ENCODE measurements at places on chromosomes 5 and 9. TPM values are rescaled to one million over a fixed set of nuclear protein-coding genes. Genes with fewer than 3 reads are reported as not detected.

LHX3 gene
- under 0.01 TPM for total RNA-seq

DNA sequence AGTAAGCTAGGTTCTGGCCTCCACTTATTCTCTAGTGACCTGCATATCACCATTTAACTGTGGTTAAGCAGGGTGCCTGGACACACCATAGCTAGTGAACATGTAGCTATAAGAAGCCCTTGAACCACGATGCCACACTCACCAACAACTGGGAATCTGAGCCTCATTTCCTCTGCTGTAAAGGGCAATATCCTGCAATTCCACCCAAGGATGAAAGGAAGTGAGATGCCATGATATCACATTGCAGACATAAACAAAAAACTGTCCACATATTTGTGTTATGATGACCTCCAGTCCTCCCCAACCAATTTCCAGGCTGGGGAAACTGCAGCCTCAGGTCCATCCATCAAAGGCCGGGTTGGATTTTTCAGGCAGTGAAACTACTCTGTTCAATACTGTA, 10.4 kb downstream of the TNIP1 start:
- no peak overlapping the region for H3K27ac ChIP-seq
- H3K27me3 ChIP-seq, result no peaks in the 10 kb centered on the region
- DNase-seq, result no peak
- H3K36me3 ChIP-seq, result no peaks in the 10 kb centered on the region

STPG3 gene
- 0.36 TPM for total RNA-seq

DNA sequence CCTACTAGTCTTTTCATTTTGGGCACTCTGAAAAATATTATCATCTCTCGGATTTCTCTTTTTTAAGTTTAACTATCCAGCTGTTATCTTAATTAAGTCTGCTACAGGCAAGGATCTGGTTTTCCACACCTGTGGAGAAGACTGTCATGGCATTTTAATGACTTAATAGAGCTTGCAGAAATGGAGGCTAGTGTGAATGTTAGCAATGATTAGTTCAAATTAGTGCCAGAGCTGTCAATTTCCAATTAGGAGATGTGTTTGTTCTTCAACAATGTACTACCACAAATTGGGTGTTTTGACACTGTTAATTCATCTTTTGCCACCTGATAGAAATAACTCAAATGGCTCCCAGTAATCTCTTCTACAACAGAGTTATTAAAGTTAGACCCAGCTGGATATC, 2023.0 kb upstream of the CDH9 start:
- DNase-seq, result no peak
- no peaks in the 10 kb centered on the region for H3K36me3 ChIP-seq
- no peak overlapping the region for H3K27ac ChIP-seq
- H3K4me3 ChIP-seq, result no peak overlapping the region
- no peaks in the 10 kb centered on the region for H3K27me3 ChIP-seq

DNA sequence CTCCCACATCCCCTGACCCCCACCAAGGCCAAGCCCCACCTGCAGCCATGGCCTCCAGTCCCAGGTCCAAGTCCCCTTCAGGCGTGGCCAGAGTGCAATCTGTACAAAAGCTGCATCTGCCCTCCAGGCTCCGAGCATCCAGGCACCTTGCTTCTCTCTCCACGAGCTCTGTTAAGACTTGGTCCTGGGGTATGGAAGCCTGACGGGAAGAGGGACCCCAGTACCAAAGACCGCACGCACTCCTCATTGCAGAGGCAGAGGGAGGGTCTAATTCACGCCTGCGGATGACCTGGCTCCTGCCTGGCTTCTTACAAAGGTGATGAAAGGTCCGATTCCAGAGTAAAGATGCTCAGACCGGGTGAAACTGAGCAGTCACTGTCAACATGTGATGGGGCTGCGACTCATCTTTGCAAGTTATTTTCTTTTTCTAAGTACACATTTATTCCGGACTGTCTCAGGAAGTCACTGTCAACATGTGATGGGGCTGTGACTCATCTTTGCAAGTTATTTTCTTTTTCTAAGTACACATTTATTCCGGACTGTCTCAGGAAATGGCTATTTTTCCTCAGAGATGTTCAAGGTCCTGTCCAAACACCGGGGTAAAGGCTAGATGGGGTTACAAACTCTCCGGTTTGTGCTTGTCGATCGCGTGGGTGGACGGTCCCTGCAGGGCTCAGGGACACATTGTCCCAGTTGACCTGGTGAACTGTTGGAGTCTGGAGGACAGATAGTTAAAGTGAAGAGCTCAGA, 252.0 kb upstream of the IRX4 start:
- DNase-seq, result peak; percentile 80
- H3K4me3 ChIP-seq, result no peak overlapping the region

- DNase-seq, result no peak
- no peak overlapping the region for H3K4me3 ChIP-seq
- no peaks in the 10 kb centered on the region for H3K4me1 ChIP-seq
- no peaks in the 10 kb centered on the region for H3K36me3 ChIP-seq
- H3K27me3 ChIP-seq, result peaks cover 26% of the 10 kb centered on the region
- H3K27ac ChIP-seq, result no peak overlapping the region
Measured at GRCh38 chr9:126297661-126298060, 29.0 kb upstream of the MVB12B start.

DNA sequence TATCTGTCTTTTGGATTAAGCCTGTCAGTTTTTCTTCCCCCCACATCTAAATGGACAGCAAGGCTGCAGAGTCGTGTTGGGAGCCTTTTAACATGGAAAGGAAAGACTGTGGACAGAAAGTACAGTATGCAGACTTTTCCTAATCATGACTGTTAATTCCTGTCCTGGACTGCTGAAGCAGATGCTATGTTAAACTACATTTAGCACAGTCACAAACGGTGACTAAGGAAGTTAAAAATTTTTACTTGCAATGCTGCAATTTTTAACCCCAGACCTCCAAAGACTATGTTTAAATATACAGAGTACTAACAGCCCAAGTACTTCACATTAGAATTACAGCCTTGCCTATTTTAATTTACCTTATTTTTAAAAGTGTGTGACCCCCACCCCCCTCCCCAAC, 51.8 kb downstream of the ELAVL2 start:
- H3K27ac ChIP-seq, result no peak overlapping the region
- H3K4me3 ChIP-seq, result no peak overlapping the region
- DNase-seq, result no peak
- no peaks in the 10 kb centered on the region for H3K36me3 ChIP-seq
- no peaks in the 10 kb centered on the region for H3K27me3 ChIP-seq

MAP3K1 gene
- 8.0 TPM for total RNA-seq

LRRC14B gene
- under 0.01 TPM for total RNA-seq

SPATA31D4 gene
- not detected for total RNA-seq

LRRTM2 gene
- 0.88 TPM for total RNA-seq

GRCh38 chr9:115395511-115396021, 277.6 kb upstream of the TNC start:
- H3K4me1 ChIP-seq, result peaks cover 25% of the 10 kb centered on the region
- DNase-seq, result no peak
- no peaks in the 10 kb centered on the region for H3K27me3 ChIP-seq
- no peaks in the 10 kb centered on the region for H3K36me3 ChIP-seq

DNA sequence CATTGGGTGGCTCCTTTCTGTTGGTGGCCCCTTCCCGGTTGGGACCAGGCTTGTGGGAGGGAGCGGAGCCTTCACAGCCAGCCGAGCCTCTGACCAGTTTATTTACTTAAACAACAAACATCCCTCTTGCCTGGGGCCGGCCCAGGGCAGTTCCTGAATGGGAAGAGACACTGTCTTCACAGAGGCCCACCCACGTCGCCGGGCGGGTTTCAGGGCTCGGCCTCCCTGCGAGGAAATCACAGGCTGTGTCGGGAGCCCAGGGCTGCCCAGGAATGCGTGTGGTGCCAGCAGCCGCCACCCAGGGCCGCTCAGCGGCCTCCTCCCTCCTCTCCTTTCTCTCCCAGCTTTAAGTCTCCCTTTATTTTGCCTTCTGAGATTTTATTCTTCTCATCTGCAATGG, 132.5 kb downstream of the HSD17B3 start:
- H3K4me3 ChIP-seq, result no peak overlapping the region
- H3K27me3 ChIP-seq, result peaks cover 12% of the 10 kb centered on the region

GRCh38 chr5:135094339-135095051, 60.5 kb upstream of the PITX1 start:
- no peak overlapping the region for H3K27ac ChIP-seq
- DNase-seq, result no peak
- H3K27me3 ChIP-seq, result no peaks in the 10 kb centered on the region

DNA sequence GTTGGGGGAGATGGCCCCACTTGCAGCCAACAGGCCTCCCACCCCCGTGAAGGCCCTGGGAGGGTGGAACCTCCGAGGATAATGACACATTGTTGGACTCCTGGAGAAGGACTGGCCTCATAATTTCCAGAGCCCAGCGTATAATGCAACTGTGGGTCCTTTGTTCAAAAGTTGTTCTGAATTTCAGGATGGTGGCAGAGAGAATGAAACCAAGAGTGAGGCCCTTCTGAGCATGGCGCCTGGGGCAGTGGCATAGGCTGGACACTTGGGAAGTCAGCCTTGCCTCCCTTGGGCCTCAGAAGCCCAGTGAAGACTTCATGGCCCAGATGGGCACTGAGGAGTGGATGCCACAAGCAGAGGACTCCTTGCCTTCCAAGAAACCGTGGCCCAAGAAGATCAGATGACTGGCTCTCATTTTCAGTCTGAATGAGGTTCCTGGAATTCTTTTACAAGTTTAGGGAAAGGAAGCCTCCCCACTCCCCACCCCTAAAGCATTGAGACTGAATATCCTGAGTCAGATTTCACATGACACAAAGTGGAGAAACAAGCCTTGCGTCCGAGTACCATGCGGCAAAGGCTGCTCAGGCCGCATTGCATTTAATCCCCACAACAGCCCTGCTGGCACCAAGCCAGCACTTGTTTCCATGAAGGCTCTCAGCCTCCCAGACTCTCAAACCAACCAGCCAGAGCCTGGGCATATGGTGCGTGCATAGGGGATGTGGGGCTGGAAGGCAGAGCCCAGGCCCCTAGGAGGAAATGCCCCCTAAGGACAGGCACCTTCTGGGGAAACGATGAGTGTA, 96.7 kb upstream of the SMIM23 start:
- H3K4me1 ChIP-seq, result no peaks in the 10 kb centered on the region
- H3K36me3 ChIP-seq, result no peaks in the 10 kb centered on the region
- no peak overlapping the region for H3K27ac ChIP-seq
- no peak for DNase-seq
- no peak overlapping the region for H3K4me3 ChIP-seq

GRCh38 chr9:123250504-123250903, 17.9 kb downstream of the STRBP start:
- no peaks in the 10 kb centered on the region for H3K4me1 ChIP-seq
- DNase-seq, result no peak
- no peak overlapping the region for H3K4me3 ChIP-seq

TIGD6 gene
- total RNA-seq, result 9.8 TPM

GRCh38 chr5:108747774-108748400, at the start of gene FER:
Gene FER (plus strand): TSS chr5:108747897. CDS start chr5:108798183, 50,286 bp downstream.
- H3K4me3 ChIP-seq, result peak within 1 kb of the TSS; percentile 74
- peak; percentile 68 for DNase-seq
- no peaks in the 10 kb centered on the region for H3K36me3 ChIP-seq
- H3K27me3 ChIP-seq, result no peaks in the 10 kb centered on the region
- H3K4me1 ChIP-seq, result peaks cover 11% of the 10 kb centered on the region

DNA sequence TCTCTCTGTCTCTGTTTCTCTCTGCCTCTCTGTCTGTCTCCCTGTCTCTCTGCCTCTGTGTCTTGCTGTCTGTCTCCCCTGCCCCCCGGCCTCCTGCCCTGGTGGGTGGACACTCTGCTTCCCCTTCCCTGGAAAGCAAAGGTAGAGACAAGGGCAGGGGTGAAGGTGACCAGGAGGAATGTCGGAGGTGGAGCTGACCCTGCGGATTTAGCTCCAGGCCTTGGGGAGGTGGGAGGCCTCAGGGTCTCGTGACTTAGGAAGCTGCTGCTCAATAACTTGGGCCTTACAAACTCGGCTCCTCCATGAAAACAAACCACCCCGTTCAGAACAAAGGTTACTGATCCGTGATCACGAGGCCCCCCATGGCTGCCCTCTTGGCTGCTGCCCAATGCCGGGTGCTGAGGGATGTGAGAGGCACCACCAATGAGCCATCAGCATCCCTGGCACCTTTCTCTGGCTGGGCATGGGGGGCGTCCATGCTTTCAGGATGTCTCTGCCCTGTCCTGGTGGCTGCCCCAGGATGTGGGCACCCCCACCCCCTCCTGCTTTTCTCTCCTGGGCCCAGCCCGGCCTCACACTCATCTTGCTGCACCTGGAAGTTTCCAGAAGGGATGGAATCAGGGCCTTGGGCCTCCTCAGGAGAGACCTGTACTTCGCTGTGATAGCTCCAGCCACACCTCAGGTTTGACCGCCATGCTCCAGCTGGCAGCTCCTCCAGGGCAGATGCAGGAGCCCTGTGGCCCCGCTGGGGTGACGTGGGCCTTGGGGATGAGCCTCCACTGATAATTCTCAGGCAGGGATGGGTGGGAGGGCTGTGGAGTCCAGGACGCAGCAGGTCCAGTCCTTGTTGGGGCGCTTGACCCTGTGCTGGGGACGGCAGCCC, 14.8 kb upstream of the SLC6A19 start:
- no peaks in the 10 kb centered on the region for H3K36me3 ChIP-seq
- H3K27ac ChIP-seq, result no peak overlapping the region

DNA sequence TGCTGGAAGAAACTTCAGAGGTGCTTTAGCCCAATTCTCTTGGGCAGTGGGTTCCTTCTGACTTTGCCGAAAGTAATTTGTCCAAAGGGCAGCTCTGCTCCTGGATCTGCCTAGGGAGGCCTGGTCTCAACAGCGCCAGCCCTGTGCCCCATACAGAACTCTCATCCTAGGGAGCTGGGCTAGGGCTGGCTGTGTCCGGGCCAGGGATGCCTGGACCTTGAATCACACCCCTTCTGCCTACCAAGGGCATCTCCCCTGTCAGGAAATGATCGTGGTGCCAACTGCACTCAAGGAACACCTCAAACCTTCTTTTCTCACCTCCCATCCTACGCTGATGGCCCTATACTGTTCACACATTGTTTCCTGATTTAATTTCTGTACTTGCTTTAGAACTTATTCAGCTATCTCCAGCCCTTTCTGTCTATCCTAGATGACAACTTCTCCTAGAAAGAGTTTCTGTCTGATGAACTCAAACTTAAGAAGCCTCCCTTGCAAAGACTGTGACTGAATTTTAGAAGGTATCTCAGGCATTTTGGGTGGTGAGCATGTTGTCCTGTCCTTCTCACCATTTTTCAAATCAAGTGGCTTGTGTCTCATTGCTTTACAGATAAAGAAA, 37.4 kb upstream of the NFIB start:
- peaks cover 70% of the 10 kb centered on the region for H3K27me3 ChIP-seq
- no peak for DNase-seq
- H3K4me1 ChIP-seq, result peaks cover 12% of the 10 kb centered on the region
- no peak overlapping the region for H3K4me3 ChIP-seq
- no peak overlapping the region for H3K27ac ChIP-seq

DNA sequence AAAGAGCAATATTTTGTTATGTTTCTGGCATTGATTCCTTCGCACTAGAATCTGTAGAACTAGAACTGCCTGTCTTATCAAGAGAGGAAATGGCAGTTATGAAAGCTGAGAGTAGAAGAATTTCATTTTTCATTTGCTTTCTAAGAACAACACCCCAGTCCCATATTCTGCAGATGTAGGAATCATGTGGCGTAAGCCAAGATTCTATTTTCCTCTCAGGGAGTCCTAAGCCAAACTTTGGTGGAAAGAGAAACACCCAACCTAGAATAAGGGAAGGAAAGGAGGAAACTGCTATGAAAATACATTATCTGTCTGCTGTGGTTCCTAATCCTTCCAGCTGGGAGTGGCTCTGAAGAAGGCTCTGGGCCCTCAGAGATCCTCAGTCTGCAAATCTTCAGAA, 1176.9 kb upstream of the C9orf72 start:
- no peak for DNase-seq
- no peak overlapping the region for H3K4me3 ChIP-seq
- no peaks in the 10 kb centered on the region for H3K36me3 ChIP-seq
- no peaks in the 10 kb centered on the region for H3K27me3 ChIP-seq
